Renal pelvis (tissue), 12 donors: ENCODE measurements at places on chromosomes 2 and 18. TPM values are rescaled to one million over a fixed set of nuclear protein-coding genes. Genes with fewer than 3 reads are reported as not detected.
A peak's percentile ranks its signal among the peaks of the same experiment; 100 is the strongest.

HK2 gene
- polyA plus RNA-seq = 12.5 TPM

DNA sequence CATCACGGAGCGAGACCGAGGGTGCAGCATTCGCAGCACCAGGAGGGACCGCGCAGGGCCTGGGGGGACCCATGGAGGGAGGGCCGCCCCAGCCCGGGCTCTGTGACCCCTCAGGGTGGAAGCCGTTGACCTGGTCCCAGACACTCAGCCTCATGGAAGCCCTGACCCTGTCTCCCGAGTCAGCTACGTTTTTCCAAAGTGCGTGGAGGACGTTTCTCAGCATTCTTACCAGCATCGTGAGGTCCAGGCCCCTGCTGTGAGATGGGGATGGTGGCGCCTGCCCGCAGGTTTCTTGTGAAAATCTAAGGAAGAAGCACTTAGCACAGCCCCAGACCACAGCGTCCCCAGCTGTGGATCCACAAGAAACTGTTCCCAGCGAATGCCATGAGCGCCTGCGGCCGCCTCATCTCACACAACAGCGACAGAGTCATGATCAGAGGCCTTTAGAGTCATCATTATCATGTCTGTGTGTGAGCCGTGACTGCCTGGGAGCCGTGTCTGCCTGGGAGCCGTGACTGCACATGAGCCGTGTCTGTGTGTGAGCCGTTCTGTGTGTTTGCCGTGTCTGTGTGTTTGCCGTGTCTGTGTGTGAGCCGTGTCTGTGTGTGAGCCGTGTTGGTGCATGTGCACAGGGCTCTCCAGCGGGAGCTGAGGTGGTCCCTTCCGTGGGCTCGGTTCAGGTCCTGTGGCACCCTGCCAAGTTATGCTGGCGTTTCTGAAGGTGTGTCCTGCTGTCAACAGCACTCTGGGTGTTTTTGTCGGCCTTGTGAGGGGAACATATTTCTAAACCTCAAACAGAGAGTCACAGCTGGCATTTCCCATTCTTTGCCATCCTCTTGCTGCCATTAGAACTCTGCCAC, 49.2 kb upstream of the KCNG2 start:
- DNase-seq = no peak

GRCh38 chr2:177868806-177869205, 203.8 kb downstream of the PDE11A start:
- DNase-seq = no peak

- no peak for DNase-seq
These were observed 631.8 kb upstream of the RAB6C start for GRCh38 chr2:129347486-129348217.

GREB1L gene
- polyA plus RNA-seq = 5.1 TPM

GRCh38 chr2:195447323-195447975, 209.6 kb upstream of the SLC39A10 start:
- DNase-seq = no peak

DNA sequence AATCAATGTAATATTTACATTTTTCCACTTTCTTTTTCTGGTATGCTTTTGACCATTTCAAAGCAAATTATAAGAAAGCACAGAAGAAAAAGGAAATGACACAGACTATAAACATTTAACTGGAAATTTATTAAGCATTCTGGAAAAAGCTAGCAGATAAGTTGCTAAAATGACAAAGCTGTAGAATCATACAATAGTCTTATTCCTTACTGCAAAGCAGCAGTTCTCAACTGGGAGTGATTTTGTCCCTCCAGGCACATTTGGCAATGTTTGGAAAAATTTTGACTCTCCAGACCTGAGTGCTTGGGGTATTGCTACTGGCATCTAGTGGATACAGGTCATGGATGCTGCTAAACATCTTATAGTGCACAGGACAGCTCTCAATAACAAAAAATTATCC, 75.1 kb downstream of the MBD5 start:
- no peak for DNase-seq

GRCh38 chr2:33123216-33123615, 176.5 kb downstream of the LTBP1 start:
- DNase-seq = no peak

DNAH6 gene
- 2.0 TPM for polyA plus RNA-seq

DNA sequence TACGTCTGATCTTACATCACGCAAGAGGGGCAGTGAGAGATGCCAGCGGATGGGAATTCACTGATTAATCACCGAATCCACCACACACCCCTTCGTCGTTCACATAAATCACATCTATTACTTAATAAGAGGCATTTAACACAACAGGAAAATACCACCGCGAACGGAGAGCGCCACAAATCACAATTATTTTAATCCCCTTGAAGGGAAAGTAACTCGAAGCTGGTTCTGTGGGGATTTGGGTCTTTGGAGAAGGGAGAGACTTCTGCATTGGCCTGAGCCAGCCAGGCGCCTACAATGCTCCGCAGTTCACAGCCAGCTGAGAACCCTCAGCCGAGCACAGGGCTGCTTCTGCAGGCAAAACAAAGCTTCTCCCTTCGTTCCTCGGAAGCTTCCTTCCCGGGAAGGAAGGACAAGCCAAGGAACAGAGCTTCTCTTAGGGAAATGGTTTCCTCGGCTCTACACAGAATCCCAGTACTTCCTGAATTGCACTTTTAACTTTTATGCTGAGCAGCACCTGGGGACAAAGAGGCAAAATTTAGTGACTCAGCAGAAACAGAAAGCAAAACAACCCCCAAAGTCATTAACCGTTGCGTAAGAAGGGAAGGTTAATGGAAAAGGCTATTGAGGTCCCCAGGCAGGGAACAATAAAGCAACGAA, at the start of gene LRP1B:
LRP1B (minus strand) TSS at position 7 of the 660 bp plus-strand sequence. CDS start 287 bp downstream, outside the sequence.
- DNase-seq = peak; percentile 60
